ENCODE measurements at places on chromosomes 16 and 17. TPM values are rescaled to one million over a fixed set of nuclear protein-coding genes. Genes with fewer than 3 reads are reported as not detected.

The MMP28 gene
- total RNA-seq: 15.0 TPM

The TP53TG3F gene
- not detected for total RNA-seq

The HEXIM2 gene
- total RNA-seq: 3.4 TPM

The SCARF1 gene
- total RNA-seq: 1.3 TPM

The DHRS11 gene
- 8.3 TPM for total RNA-seq

The ORC6 gene
- total RNA-seq: 3.4 TPM

The NUP93 gene
- 82.5 TPM for total RNA-seq

The TVP23A gene
- total RNA-seq: not detected

The TBC1D3 gene
- not detected for total RNA-seq

The FBF1 gene
- total RNA-seq: 54.6 TPM

The ARHGAP44 gene
- not detected for total RNA-seq

The SPATA32 gene
- total RNA-seq: 0.75 TPM

The SGF29 gene
- total RNA-seq: 68.3 TPM

The AIPL1 gene
- total RNA-seq: not detected

The CHST4 gene
- total RNA-seq: not detected

The SLC16A11 gene
- total RNA-seq: 2.8 TPM

The DERL2 gene
- total RNA-seq: 83.5 TPM

The NPB gene
- total RNA-seq: 0.69 TPM

Data from naive thymus-derived CD8-positive, alpha-beta T cell (primary cell).